Naive thymus-derived CD4-positive, alpha-beta T cell (primary cell): ENCODE measurements at places on chromosomes 11 and 22.

DNA sequence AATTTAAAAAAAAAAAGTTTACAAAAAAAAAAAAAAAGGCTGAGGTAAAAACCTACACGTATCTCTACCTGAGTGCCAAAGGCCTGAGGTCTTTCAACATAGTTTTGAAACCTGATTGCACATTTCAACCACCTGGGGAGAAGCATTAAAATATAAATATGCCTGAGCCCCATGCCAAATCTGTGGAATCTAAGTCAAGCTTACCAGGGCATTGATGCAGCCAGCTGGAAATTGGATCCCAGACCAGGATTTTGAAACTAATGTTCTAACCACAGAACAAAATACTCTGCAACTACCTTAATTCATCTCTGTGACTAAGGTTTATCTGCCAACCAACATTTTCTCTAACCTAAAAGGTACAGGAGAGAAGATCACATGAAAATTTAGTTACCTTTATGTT, 38.8 kb upstream of the CHRNA10 start:
- DNase-seq, result no peak
- H3K4me1 ChIP-seq, result no peaks in the 10 kb centered on the region
- no peaks in the 10 kb centered on the region for H3K27me3 ChIP-seq
- no peak overlapping the region for H3K27ac ChIP-seq
- H3K36me3 ChIP-seq, result peaks cover 24% of the 10 kb centered on the region

DNA sequence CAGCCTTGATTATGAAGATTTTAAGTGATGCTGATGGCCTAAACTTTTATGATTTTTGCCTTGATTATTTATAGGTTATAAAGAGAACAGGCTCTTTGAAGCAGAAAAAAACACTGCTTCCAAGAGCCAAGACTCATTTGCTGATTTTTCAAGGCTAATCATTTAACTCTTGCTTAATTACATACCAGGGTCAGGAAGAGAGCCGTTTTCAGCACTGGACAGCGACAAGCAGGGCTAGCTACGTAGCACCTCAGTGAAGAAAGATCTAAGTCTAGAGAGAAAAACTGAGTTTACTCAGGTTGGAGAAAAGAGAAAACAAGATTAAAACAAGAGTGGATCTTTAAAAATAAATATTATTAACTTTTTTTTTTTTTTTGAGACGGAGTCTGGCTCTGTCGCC, 615.4 kb upstream of the B3GAT1 start:
- H3K27ac ChIP-seq, result no peak overlapping the region
- H3K4me3 ChIP-seq, result no peak overlapping the region
- H3K36me3 ChIP-seq, result no peaks in the 10 kb centered on the region
- H3K4me1 ChIP-seq, result no peaks in the 10 kb centered on the region

GRCh38 chr11:116857316-116857715, 19.9 kb upstream of the APOA1 start:
- no peak overlapping the region for H3K4me3 ChIP-seq
- no peaks in the 10 kb centered on the region for H3K27me3 ChIP-seq
- DNase-seq, result no peak
- no peak overlapping the region for H3K27ac ChIP-seq
- H3K36me3 ChIP-seq, result peaks cover 6% of the 10 kb centered on the region

GRCh38 chr11:66473608-66474515, 6.4 kb upstream of the DPP3 start:
- no peaks in the 10 kb centered on the region for H3K36me3 ChIP-seq
- no peaks in the 10 kb centered on the region for H3K4me1 ChIP-seq
- no peak overlapping the region for H3K4me3 ChIP-seq
- no peaks in the 10 kb centered on the region for H3K27me3 ChIP-seq
- no peak for DNase-seq
- H3K27ac ChIP-seq, result no peak overlapping the region

DNA sequence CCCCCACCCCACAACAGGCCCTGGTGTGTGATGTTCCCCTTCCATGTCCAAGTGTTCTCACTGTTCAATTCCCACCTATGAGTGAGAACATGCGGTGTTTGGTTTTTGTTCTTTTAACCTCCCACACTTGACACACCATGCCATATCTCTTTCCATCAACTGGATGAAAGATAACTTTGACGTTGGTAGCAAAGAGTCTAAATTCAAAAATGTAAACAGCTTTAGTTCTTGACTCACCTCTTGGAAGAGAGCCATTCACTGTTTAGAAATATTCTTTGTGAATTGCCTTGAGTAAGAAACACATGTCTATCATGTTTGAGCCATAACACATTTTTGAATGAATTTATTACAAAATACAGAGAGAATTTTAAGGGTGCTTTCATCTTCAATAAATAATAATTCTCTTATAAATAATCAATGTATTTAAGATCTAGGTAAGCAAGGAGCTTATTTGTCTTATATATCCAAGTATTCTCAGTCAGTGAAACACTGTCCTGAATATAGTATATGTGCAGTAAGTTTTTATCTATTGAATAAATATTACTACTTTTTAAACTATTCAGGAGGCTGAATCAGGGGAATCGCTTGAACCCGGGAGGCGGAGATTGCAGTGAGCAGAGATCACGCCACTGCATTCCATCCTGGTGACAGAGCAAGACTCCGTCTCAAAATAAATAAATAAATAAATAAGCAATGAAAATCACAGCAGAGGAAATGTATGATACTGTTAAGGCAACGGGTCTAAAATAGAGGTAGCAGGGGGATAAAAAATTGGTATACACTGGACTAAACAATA, 6.7 kb downstream of the CARD18 start:
- H3K36me3 ChIP-seq, result no peaks in the 10 kb centered on the region
- H3K4me3 ChIP-seq, result no peak overlapping the region
- no peak overlapping the region for H3K27ac ChIP-seq
- no peaks in the 10 kb centered on the region for H3K4me1 ChIP-seq

GRCh38 chr11:64865286-64866172, 12.9 kb downstream of the EHD1 start:
- peaks cover 86% of the 10 kb centered on the region for H3K4me1 ChIP-seq
- no peak for DNase-seq
- peak overlapping the region; percentile 76 for H3K27ac ChIP-seq
- peak overlapping the region; percentile 45 for H3K4me3 ChIP-seq
- H3K36me3 ChIP-seq, result no peaks in the 10 kb centered on the region

DNA sequence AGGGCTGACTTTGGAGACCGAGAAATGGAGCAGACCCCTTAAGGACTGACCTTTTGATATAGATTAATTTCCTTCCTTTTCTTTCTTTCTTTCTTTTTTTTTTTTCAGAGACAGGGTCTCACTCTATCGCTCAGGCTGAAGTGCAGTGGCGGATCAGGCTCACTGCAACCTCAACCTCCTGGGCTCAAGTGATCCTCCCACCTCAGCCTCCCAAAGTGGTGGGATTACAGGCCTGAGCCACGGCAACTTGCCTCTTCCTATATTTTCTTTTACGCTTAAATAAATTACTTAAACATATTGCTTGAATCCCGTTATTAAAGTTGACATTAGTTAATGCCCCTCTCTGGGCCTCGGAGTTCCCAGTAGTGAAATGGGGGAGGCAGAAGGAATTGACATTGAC, 350 bp upstream of the KCTD14 start:
- H3K4me1 ChIP-seq, result no peaks in the 10 kb centered on the region
- no peak for DNase-seq
- H3K36me3 ChIP-seq, result no peaks in the 10 kb centered on the region
- no peak overlapping the region for H3K27ac ChIP-seq
- no peaks in the 10 kb centered on the region for H3K27me3 ChIP-seq

- no peak overlapping the region for H3K4me3 ChIP-seq
- H3K27me3 ChIP-seq, result no peaks in the 10 kb centered on the region
- H3K36me3 ChIP-seq, result no peaks in the 10 kb centered on the region
- no peaks in the 10 kb centered on the region for H3K4me1 ChIP-seq
- no peak for DNase-seq
These were observed 9.6 kb downstream of the PTS start for GRCh38 chr11:112235750-112236390.

DNA sequence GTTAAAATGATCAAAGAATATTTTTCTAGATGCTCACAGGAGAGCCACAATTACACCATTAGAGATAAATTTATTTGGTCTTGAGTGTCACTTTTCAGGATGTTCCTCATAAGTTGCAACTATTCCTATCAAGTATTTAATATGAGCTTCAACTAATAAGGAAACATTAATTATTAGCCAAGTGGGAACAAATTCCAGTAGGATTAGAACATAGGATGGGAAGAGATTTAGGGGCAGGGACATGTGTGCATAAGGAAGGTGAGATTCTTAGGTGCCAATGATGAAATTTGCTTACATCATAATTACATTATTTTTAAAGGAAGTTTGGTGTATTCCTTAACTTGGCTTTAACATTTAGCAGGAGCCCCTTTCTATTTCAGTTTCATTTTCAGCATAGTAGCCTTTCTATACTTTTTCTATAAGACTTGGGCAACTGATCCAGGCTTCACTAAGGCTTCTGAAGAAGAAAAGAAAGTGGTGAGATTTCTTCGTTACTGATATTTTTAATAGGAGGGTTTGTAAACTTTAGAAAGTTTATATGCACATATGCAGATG, 38.8 kb downstream of the CSRP3 start:
- no peaks in the 10 kb centered on the region for H3K4me1 ChIP-seq
- no peak overlapping the region for H3K27ac ChIP-seq
- no peaks in the 10 kb centered on the region for H3K27me3 ChIP-seq
- H3K36me3 ChIP-seq, result peaks cover 5% of the 10 kb centered on the region

- H3K36me3 ChIP-seq, result no peaks in the 10 kb centered on the region
- no peaks in the 10 kb centered on the region for H3K4me1 ChIP-seq
- DNase-seq, result no peak
- H3K27ac ChIP-seq, result no peak overlapping the region
- H3K4me3 ChIP-seq, result no peak overlapping the region
These were observed 225.3 kb upstream of the B3GAT1 start for GRCh38 chr11:134637091-134638015.

GRCh38 chr11:44983786-44984185, 33.1 kb upstream of the TP53I11 start:
- H3K4me3 ChIP-seq, result no peak overlapping the region
- H3K27me3 ChIP-seq, result no peaks in the 10 kb centered on the region
- no peaks in the 10 kb centered on the region for H3K36me3 ChIP-seq
- no peak for DNase-seq
- peaks cover 26% of the 10 kb centered on the region for H3K4me1 ChIP-seq

GRCh38 chr11:33172996-33173395, 11.7 kb upstream of the CSTF3 start:
- no peak for DNase-seq
- H3K36me3 ChIP-seq, result no peaks in the 10 kb centered on the region
- H3K4me3 ChIP-seq, result no peak overlapping the region
- H3K4me1 ChIP-seq, result no peaks in the 10 kb centered on the region
- H3K27me3 ChIP-seq, result no peaks in the 10 kb centered on the region
- no peak overlapping the region for H3K27ac ChIP-seq

DNA sequence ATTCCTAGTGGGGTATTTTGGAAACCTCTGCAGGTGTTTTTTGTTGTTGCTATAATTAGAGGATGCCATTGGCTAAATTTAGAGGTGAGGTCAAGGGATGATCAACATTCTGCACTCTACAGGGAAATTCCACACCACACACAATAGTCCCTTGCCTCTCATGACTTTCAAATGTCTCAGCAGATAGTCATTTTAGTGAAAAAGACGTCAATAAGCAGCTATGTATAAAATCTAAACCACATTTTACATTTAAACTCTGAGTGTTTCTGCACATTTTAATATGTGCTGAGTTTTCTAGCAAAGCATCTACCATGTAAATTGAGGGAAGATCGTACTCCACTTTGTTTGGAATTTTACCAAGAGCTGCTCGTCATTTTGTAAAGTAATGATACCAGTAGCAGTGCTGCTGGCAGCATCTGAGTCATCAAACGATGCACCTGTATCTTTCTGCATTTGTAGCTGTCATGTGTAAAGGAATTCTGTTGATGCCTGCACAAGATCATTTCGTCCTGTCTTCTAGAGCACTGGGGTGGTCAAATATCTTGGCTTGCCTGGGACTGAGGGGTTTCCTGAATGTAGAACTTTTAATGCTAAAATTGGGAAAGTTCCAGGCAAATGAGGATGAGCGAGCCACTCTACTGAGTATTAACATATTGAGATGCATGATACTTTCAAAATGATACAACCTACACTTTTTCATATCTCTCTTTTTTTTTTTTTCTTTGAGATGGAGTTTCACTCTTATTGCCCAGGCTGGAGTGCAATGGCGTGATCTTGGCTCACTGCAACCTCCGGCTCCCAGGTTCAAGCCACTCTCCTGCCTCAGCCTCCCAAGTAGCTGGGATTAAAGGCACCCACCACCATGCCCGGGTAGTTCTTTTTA, 414.5 kb upstream of the SYN3 start:
- no peaks in the 10 kb centered on the region for H3K36me3 ChIP-seq
- no peaks in the 10 kb centered on the region for H3K4me1 ChIP-seq
- DNase-seq, result no peak
- no peak overlapping the region for H3K27ac ChIP-seq
- H3K27me3 ChIP-seq, result no peaks in the 10 kb centered on the region
- no peak overlapping the region for H3K4me3 ChIP-seq

DNA sequence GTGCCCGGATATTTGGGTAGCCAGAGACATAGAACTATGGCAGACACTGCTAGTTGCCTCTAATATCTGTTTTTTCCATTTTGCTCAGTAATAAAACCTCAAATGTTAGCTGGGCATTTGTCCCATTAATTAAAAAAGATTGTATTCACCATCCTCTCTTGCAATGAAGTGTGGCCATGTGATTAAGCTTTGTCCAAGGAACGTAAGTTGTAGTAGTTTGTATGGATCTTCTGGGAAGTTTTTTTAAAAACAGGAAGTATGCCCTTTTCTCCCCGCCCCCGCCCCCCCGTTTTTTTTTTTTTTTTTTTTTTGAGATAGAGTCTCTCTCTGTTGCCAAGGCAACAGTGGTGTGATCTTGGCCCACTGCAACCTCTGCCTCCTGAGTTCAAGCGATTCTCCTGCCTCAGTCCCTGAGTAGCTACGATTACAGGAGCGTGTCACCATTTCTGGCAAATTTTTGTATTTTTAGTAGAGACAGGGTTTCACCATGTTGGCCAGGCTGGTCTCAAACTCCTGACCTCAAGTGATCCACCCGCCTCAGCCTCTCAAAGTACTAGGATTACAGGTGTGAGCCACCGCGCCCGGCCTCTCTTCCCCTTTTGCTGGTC, 1.7 kb upstream of the TMEM135 start:
- DNase-seq, result no peak
- peaks cover 4% of the 10 kb centered on the region for H3K36me3 ChIP-seq
- H3K27me3 ChIP-seq, result no peaks in the 10 kb centered on the region

GRCh38 chr22:27388090-27388600, 413.4 kb downstream of the MN1 start:
- no peak for DNase-seq
- H3K27me3 ChIP-seq, result no peaks in the 10 kb centered on the region
- no peak overlapping the region for H3K4me3 ChIP-seq
- no peak overlapping the region for H3K27ac ChIP-seq
- no peaks in the 10 kb centered on the region for H3K4me1 ChIP-seq

GRCh38 chr11:120432056-120433018, 79.2 kb upstream of the GRIK4 start:
- no peaks in the 10 kb centered on the region for H3K4me1 ChIP-seq
- H3K4me3 ChIP-seq, result no peak overlapping the region
- no peaks in the 10 kb centered on the region for H3K27me3 ChIP-seq
- DNase-seq, result no peak

GRCh38 chr11:32374261-32374711, 61.1 kb downstream of the WT1 start:
- H3K36me3 ChIP-seq, result no peaks in the 10 kb centered on the region
- no peaks in the 10 kb centered on the region for H3K4me1 ChIP-seq
- no peak overlapping the region for H3K27ac ChIP-seq
- H3K27me3 ChIP-seq, result no peaks in the 10 kb centered on the region
- H3K4me3 ChIP-seq, result no peak overlapping the region
